Left renal pelvis (tissue), 4 donors: ENCODE measurements at places on chromosomes 11 and 22.
A peak's percentile ranks its signal among the peaks of the same experiment; 100 is the strongest.

GRCh38 chr11:32819187-32819586 lies 10.5 kb upstream of the PRRG4 start:
- no peak for DNase-seq

- DNase-seq: no peak
Measured at GRCh38 chr11:45925550-45925949, 3.1 kb downstream of the LARGE2 start.

DNA sequence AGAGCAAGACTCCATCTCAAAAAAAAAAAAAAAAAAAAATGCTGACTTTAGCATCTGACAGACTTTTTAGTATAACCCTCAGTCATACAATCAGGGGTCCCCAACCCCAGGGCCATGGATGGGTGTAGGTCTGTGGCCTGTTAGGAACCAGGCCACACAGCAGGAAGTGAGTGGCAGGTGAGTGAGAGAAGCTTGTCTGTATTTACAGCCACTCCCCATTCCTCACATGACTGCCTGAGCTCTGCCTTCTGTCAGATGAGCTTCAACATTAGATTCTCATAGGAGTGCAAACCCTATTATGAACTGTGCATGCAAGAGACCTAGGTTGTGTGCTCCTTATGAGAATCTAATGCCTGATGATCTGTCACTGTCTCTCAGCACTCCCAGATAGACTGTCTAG lies 3.3 kb downstream of the FAM227A start:
- no peak for DNase-seq

- no peak for DNase-seq
Measured at GRCh38 chr11:132008872-132009271, 638.5 kb downstream of the NTM start.

DNA sequence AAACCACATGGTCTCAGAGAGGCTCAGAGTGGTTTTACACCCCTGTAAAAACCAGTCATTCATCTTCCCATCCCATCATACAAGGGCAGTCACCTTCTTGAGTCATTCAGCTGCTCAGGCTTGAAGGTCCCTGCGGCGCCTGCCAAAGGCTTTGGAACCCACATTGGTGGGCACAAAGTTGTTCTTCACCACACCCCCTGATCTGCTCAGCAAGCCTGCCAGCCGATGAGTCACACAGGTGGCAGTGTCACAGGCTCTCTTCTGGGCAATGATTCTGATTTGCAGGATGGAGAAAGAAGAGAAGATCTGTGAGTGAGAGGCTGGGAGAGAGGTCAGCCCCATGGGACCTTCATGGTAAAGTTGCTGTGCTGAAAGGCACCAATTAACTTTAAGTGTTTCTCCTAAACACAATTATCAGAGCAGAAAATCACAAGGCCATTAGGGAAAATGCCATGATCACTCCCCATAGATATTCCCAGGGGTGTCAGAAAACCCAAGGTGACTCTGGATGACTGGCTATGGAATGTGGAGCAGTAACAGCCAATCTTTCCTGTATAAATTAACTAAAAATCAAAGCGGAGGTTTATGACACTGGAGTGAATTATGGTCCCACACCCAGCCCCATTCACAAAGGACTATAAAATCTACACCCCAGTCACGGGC lies 4.4 kb downstream of the CALCA start:
- DNase-seq: no peak

GRCh38 chr11:58513747-58514367 lies 6.0 kb upstream of the OR5B21 start:
- peak; percentile 3 for DNase-seq

GRCh38 chr11:69670158-69670845 lies 4.9 kb downstream of the LTO1 start:
- peak; percentile 66 for DNase-seq
